ENCODE measurements at places on chromosomes 5 and 9.

- DNase-seq, result no peak
These were observed 51.0 kb upstream of the IFNK start for GRCh38 chr9:27473111-27473529.

- no peak for DNase-seq
These were observed 139.2 kb upstream of the SMARCA2 start for GRCh38 chr9:1875921-1876448.

GRCh38 chr9:93675336-93676150 is 99.2 kb downstream of the PHF2 start:
- no peak for DNase-seq

DNA sequence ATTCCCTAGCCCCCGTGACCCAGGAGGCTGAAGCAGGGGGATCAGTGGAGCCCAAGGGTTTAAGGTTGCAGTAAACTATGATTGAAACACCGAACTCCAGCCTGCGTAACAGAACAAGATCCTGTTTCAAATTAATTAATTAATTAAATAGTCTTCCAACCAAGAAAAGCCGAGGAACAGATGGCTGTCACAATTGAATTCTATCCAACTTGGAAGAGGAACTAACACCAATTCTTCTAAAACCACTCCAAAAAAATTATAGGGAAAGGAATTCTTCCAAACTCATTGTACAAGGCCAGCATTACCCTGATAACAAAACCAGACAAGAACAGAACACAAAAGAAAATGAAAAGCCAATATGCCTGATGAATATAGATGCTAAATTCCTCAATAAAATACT is 43.4 kb upstream of the RGS7BP start:
- no peak for DNase-seq

DNA sequence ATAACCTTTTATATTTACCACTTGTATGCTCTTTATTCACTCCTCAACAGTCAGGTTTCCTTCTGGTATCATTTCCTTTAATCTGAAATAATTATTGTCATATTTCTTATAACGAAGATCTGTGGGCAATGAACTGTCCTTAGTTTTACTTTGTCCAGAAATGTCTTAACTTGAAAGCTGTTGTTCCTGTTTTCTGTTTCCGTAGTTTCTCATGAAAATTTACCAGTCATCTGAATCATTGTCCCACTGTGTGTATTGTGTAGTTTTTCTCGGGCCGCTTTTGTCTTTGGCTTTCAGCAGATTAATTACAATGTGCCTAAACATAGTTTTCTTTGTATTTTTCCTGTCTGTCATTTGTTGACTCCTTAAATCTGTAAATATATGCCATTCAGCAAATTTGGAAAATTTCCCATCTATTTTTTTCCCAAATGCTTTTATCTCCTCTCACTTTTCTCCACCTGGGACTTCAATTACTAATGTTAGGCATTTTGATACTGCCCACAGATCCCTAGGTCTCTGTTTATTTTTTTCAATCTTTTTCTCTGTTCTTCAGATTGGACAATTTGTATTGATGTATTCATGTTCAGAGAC is 74.9 kb downstream of the PDE8B start:
- DNase-seq, result no peak

DNA sequence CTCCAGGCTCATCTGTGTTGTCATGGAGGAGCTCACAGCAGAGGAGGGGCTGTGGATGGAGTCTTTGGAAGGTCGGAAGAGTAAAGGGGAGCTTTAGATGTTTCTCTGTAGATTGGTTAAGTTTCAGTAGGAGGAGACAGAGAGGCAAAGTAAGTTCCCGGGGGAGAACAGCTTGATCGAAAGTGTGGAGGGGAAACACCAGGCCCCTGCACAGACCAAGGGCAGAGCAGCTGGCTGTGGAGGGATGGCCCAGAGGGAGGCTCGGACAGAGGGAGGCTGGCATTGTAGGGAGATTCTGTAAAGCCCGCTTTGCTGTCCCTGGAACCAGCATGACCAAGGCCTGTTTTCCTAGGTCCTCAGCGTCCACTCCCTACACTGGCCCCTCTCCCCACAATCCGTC is 5.3 kb upstream of the OR2V2 start:
- DNase-seq, result no peak

GRCh38 chr5:143837306-143837848 is 25.4 kb downstream of the HMHB1 start:
- DNase-seq, result peak; percentile 39

GRCh38 chr5:128693764-128694163 is 155.7 kb upstream of the FBN2 start:
- peak; percentile 26 for DNase-seq

GRCh38 chr5:154367101-154367500 is 78.7 kb upstream of the SAP30L start:
- DNase-seq, result no peak

GRCh38 chr9:28912621-28913020 is 1339.3 kb upstream of the C9orf72 start:
- no peak for DNase-seq

GRCh38 chr9:120265791-120266190 is 314.2 kb downstream of the CDK5RAP2 start:
- peak; percentile 4 for DNase-seq

DNA sequence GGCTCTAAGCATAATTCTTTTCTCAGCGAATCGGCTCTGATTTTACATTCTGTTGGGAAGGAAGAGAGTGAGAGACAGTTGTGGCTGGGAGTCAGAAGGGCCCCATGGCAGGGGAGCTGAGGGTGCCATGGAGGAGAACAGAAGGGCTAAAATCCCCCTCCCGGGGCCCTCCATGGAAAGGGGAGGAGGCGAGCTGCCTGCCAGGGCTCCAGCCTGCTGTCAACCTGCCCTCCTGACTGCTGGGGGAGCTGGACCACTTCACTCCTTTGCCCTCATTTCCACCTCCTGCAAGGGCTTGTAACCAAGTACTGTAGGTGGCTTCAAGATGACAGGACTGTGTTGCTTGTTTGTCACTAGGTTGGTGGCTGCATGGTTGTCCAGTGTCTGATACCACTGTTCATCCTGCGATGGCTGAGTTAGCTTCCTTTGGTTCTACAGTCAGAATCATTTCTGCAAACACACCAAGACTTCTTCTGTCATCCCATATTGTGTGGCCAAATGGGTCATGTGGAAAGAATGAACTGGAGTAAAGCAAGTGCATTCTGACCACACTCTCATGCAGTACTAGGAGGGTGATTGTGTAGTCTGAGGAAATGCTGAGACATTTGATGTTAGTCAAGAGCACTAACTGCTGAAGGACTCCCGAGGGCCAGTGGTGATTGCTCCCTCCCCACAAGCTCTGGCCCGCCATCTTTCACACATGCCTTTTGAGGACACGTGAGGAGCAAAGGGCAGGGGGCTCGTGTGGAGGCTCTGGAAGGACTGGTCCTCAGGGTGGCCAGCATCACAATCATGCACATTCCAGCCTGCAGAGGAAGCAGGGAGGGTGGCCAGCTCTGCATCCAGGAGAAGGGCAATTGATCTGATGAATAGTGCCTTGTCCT is 307.2 kb downstream of the GADD45G start:
- no peak for DNase-seq

DNA sequence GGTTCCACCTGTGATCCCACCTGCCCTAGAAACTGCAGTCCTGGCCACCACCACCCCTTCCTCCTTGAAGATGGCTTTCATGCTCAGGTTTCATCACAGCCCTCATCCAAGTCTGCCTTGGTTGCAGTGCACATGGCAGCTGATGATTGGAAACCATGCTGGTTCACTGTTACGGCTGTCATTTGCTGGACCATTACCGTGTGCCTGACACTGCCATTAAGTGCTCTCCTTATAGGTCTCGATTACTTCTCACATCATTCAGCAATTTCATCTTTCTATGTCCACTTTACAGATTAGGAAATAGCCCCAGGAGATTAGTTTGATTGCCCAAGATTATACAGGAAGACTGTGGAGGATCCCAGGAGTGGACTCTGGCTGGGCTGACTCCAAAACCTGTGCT is 123.9 kb downstream of the ICE1 start:
- DNase-seq, result no peak

DNA sequence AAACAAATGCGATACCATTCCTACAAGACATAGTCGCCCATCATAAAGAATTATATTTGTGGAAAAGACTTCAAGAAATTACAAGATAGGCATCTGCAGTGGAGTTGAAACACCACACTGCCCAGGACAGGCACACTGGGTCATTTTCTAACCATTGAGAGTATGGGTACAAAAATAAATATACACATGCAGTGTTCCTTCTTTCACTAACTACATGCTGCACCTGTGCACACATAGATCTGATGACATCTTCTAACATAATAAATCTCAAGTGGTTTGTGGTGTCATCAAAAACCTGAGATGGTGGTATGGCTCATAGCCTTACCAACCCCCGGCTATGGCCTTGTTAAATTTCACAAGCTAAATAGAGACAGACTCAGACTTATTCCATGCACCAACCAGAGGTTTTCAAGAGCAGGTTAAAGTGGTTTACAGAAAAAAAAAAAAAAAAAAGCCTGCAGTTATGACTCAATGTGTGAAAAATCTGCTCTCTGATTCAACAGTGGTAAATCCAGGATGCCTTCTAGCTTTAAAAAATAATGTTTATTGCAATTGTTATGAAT is 12.4 kb upstream of the NFIB start:
- DNase-seq, result peak; percentile 50

DNA sequence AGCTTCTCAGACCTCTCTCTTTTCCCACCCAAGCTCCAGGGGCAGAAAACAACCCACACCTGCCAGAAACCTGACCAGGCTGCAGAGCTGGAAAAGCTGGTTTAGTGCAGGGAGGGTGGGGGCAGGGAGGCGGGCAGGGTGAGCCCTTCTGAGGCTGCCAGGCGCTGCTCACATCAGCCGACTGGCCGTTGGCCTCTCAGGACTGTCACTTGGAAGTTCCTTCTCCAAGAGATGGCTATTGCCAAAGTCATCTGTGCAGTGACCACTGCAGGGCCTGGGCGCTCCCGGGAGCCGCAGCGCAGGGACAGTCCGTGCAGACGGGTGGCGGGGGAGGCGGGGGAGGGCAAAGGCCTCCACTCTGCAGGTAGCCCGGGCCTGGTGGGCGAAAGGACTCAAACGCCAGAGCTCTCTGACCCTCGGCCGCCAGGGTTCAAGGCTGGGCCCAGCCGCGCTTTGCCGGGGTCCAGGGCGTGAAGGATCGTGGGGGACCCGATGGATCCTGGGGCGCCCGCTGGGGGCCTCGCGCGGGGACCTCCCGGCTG is 205.0 kb upstream of the IER5L start:
- DNase-seq, result no peak

- peak; percentile 99 for DNase-seq
These were observed 716.4 kb downstream of the SEMA5A start for GRCh38 chr5:8829323-8830029.

DNA sequence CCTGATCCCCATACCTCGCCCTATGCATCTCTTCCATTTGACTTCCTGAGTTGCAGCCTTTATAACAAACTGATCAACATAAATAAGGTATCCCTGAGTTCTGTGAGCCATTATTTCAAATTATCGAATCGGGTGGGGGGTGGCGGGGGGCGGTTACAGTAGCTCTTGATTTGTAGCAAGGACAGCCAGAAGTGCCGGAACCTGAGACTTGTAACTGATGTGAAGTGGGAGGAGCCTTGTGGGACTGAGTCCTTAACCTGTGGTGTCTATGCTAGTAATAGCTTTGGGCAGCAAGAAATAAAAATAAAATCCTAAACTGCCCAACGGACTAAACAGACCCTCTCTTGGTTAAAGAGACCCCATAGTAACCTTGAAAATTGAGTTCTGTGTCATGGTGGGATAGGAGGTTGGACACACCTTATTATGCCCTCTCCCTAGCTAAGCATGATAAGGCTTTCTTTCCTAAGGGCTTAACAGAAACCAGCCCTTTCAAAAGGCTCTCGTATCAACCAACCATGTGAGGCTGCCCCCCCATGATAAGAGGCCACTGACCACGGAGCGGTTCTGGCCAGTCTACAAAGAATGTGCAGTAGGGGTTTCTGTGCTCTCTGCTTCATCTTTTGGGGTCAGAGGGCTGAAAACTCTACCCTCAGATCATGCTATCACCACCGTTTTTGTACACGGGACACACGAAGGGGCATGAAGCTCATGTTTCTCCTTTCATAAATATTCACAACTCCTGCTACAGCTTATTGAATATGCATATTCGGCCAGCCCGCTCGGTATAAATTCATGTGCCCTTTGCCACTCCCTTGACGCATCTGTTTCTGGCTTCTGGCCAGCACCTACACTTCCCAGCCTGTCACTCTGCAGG is 39.5 kb upstream of the IQGAP2 start:
- DNase-seq, result no peak

DNA sequence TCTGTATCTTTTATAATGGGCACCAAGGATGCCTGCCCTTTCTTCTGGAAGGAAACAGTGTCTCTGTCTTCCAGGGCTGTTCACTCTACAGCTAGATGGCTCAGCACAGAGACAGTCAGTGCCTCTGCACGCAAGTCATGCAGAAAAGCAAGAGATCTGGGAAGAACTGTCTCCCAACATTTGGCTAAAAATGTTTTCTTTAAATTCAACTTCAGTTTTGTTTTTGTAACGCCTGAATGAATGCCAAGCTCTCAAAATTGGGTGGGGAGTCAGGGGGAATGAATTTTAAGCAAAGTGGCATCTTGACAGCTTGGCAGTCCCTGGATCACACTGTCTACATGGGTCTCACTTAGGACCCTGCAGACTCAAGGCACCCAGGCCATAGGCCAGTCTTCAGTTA is 12.6 kb downstream of the OLFML2A start:
- DNase-seq, result no peak

DNA sequence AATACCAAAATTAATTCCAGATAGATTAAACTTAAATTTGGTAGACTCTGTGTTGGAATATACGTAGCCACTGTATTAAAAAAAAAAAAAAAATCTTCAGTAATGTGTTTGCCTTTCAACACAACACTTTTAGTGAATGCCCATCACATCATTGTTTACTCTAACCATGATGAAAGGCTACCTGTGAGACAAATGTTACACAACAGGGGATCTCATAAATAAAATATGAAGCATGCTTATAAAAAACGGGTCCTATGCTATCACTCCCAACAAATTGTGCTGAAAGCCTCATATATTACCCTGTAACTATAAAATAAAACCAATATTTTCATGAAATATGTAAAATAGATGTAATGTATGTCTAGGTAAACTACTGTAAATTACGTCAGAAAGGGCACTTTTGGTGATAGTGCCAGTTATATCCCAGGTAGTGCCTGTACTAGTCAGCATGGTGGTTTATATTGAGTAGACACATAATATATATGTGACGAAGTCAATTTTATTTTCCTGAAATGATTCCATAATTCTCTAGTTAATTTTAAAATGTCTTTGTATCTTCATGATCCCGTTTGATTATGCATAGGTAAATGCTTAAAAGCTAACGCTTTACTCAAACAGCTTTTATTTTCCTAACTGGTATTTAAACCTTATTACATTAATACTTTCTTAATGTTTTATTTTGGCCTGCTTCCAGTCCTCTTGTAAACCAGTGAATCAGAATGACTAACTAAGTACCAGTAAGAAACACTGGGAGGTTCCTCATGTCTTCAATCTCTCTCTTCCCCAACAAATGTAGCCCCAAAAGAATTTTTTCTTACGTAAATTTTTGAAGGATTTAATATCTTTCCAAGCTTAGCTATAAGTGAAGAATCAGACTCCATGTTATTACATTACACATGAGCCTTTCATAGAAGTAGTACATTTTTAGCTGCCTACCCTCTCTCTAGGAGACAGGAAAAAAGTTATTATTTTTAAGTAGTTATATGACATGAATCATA is 420.3 kb downstream of the GABRG2 start:
- peak; percentile 2 for DNase-seq

- DNase-seq, result no peak
These were observed 32.9 kb downstream of the SLIT3 start for GRCh38 chr5:169268019-169268418.

All from fibroblast of pulmonary artery (primary cell).